NCI-H226 (cell line): ENCODE measurements at places on chromosomes 13 and 19.

GRCh38 chr19:37855098-37855497, 51.3 kb downstream of the WDR87 start:
- no peak for DNase-seq

- DNase-seq = no peak
Observed at GRCh38 chr19:29515706-29516357, 10.0 kb upstream of the VSTM2B start.

DNA sequence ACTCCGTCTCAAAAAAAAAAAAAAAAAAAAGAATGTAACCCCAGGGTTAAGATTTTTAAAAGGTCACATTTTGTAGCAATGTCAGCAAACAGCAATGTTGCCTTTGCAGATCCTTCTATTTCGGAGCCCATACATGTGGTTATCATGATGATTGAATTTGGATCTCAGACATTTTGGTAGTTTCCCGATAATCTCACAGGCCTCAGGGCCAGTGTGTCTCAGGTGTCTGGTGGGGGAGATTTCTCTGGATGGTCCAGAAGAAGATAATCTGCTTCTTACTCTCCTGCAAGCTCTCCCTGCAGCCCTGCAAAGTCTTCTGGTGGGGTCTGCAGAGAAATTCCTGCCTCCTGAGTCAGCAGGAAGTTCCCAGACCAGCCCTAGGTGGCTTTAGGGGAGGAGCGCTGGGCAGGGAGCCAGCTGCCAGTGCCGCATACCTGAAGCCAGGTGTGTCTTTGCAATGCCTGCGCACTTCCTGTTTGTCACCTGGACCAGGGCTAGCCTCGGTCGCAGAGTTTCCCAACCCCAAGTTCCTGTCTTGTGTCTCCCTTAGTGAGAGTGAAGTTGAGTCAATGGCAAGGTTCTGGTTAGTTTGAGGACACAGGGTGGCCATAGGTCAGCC, 1.4 kb downstream of the SH2D3A start:
- DNase-seq = peak; percentile 51

GRCh38 chr19:43525836-43526771, 897 bp downstream of the ETHE1 start:
- no peak for DNase-seq

GRCh38 chr13:110361365-110361911, 54.4 kb downstream of the COL4A2 start:
- DNase-seq = no peak

GRCh38 chr13:63446329-63446728, 2030.7 kb upstream of the PCDH20 start:
- no peak for DNase-seq

- DNase-seq = no peak
Observed at GRCh38 chr19:30289336-30289735, 82.8 kb upstream of the ZNF536 start.

- DNase-seq = no peak
Observed at GRCh38 chr13:46721054-46721453, 75.9 kb downstream of the ESD start.

DNA sequence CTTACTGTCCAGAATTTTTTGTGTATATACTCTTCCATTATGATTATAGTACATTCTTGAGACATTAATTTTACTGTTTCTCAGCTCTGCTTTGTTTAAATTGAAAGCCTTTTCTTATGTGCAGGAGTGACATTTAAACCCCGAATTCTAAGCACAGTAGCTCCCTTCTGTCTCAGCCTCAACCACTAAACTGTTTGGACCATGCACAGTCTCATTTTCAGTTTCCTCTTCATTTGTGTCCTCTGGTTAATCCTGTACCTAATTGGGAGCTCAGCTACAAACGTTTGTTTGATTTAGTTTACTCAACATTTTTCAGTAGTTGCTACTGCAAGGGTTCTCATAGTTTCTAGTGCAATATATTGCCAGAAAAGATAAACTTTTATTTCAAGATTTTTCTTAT, 206.3 kb downstream of the SLITRK5 start:
- DNase-seq = no peak

GRCh38 chr19:1269478-1270212, 513 bp downstream of the CIRBP start:
- peak; percentile 82 for DNase-seq

DNA sequence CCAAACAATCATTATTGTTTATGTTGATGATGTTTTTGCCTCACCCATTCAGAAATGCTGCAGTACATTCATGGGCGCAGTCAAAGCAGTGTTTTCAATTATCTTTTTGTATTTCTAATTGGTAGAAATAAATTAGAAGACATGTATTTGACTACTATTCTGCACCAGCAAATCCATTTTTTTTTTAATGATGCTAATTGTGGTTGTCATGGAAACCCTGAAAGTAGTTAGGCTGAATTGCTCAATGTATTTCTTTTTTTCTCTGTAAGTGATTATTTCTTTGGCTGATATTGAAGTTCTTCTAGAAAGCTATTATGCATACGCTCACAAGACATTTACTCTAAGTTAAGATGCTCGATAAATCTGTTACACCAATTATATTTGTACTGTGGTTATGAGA, 101.2 kb downstream of the RFC3 start:
- DNase-seq = no peak

DNA sequence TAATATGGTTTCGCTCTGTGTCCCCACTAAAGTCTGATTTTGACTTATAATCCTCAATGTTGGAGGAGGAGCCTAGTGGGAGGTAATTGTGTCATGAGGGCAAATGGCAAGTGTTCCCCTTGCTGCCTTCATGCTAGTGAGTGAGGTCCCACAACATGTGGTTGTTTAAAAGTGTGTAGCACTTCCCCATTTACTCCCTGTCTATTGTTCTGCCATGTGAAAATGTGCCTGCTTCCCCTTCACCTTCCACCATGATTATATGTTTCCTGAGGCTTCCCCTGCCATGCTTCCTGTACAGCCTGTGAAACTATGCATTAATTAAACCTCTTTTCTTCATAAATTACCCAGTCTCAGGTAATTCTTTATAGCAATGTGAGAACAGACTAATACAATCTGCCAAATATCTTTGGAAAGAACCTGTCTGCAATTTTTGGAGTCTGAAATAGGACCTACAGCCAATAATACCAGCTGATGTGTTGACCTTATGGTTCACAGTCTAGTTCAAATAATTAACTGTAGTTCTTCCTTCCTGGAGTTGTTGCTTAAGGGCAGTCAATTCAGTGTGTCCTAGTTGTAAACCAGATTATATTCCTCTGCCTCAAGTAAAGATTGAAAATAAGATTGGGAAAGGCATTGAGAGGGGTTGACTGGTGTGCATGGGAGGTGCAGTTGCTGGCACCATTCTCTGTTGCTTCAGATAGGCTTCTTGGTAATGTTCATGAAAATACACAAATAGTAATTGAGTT, 1442.9 kb downstream of the SLITRK1 start:
- no peak for DNase-seq

- DNase-seq = peak; percentile 10
Observed at GRCh38 chr13:49635599-49636433, 7.5 kb downstream of the ARL11 start.

DNA sequence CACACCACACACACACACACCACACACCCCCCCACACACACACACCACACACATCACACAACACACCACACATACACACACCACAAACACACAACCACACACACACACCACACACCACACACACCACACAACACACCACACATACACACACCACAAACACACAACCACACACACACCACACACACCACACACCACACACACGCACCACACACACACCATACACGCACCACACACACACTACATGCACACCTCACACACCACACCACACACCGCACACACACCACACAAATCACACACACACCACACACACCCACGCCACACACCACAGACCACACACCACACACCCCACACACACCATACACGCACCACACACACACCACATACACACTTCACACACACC, 83.5 kb downstream of the ZNF557 start:
- DNase-seq = no peak
